Right ventricle myocardium superior (tissue), 1 donor: ENCODE measurements at places on chromosomes 6 and 20. TPM values are rescaled to one million over a fixed set of nuclear protein-coding genes. Genes with fewer than 3 reads are reported as not detected.

- DNase-seq: no peak
These were observed 17.4 kb downstream of the HLA-DOA start for GRCh38 chr6:32991972-32992371.

DNA sequence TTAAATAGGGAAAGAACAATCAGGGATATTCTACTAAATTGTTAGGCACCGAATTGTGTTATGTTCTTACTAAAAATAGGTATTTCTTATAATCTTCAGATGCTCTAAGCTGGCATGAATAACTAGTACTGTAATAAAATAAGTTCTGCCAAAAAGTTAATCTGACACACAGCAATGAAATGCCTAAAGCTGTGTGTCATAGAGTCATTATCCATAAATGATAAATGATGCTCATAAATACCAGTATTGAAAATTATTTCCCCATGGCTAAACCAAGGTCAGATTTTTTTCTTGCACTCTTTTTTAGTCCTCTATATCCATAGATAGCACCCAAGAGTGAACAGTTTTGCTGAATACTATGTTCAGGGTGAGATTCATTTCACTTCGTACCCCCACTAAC is 11.7 kb upstream of the PRIM2 start:
- no peak for DNase-seq

MRPL18 gene
- 64.1 TPM for total RNA-seq

GRCh38 chr20:13249118-13249797 is 28.2 kb downstream of the ISM1 start:
- DNase-seq: no peak

- no peak for DNase-seq
These were observed 10.5 kb downstream of the CDC40 start for GRCh38 chr6:110190726-110191125.

DNA sequence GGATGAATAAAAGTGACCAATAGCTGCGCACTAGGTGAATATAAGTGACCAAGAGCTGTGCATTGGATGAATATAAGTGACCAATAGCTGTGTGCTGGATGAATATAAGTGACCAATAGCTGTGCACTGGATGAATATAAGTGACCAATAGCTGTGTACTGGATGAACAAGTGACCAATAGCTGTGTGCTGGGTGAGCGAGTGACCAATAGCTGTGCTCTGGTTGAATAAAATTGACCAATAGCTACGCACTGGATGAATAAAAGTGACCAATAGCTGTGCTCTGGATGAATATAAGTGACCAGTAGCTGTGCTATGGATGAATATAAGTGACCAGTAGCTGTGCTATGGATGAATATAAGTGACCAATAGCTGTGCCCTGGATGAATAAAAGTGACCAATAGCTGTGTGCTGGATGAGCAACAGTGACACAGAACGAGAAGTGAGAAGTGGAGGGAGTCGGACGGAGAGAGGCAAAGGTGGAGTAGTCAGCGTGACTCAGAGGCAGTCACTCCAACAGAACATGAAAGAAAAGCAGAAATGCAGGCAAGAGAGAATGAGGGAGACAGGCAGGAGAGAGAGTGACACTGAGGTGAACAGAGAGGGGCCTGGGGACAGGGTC is 38.5 kb downstream of the RBM38 start:
- peak; percentile 10 for DNase-seq

DPPA5 gene
- total RNA-seq: not detected

GRCh38 chr6:13278991-13279390 is 49.3 kb downstream of the TBC1D7 start:
- DNase-seq: no peak

- peak; percentile 61 for DNase-seq
These were observed 20.5 kb downstream of the JPH2 start for GRCh38 chr20:44166477-44166876.

SNX5 gene
- total RNA-seq: 39.9 TPM
